ENCODE measurements at places on chromosomes 6 and 20.

GRCh38 chr6:1797801-1798200 is 188.1 kb downstream of the FOXC1 start:
- DNase-seq, result no peak

DNA sequence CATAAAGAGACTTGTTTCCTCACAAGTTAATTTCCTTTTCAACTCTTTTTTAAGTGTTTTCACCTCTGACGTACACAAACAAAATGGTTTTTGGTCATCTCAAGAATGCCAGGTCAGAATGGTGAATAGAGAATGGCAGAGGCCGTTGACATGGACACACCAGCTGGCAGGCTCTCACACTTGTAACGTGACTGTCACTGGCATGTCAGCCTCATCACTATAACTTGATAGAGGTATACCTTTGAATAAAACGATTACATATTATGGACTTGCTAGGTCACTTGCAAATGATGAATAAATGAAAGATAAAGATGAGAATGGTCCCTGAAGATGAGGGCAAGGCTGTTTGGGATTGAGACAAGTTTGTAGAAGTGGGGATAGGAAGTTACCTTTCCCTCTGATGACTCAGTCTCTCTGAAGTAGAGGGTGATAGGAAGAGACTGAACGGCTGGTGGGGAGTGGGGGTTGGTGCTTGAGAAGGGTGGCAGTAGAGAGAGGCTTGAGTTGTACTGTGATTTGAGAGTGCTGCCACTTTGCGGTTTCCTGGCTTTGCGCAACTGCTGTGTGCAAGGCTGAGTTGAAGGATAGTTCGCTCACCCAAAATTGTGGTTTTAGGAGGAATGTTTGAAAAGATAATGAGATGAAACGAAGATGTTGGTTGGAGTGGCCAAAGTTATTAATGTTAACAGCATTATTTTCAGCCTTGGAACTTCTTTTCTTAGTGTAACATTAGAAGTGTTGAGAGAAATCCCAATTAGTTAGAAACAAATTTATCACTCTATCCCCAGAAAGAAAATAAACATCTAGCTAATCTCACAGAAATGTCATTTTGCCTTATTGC is 30.3 kb downstream of the TBPL1 start:
- DNase-seq, result no peak

DNA sequence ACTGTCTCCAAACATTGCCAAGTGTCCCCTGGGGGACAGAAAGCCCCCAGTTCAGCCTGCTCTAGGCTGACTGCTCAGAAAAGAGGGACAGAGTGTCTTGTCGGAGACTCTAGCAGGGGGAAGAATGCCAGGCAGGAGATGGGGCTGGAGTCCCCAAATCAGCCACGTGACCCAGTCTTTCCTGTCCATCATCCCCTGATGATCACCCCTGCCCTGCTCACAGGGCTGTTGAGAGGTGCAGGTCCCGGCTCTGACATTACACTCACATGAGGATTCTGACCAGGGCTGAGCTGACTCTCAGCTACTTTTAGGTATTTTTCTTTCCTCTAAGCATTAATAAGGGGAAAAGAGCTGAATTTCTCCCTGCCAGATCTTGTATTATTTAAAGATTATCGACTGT is 115.8 kb downstream of the SULF2 start:
- DNase-seq, result no peak

- DNase-seq, result no peak
Observed at GRCh38 chr6:113401231-113401630, 455.9 kb upstream of the MARCKS start.

DNA sequence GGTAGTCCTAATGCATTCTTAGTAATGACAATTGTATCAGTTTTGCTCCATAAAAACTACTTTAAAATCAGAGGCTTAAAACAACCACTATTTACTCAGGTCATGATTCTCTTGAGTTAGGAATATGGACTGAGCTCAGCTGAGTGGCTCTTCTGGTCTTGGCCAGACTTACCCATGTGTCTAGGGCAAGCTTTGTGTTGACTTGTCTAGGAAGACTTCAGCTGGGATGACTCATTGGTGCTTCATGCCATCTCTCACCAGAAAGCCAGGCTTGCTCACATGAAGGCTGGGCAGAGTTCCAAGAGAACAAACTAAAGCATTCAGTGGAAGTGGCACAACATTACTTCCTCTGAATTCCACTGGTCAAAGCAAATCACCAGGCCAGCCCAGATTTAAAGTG is 155.3 kb downstream of the DHX35 start:
- DNase-seq, result no peak

DNA sequence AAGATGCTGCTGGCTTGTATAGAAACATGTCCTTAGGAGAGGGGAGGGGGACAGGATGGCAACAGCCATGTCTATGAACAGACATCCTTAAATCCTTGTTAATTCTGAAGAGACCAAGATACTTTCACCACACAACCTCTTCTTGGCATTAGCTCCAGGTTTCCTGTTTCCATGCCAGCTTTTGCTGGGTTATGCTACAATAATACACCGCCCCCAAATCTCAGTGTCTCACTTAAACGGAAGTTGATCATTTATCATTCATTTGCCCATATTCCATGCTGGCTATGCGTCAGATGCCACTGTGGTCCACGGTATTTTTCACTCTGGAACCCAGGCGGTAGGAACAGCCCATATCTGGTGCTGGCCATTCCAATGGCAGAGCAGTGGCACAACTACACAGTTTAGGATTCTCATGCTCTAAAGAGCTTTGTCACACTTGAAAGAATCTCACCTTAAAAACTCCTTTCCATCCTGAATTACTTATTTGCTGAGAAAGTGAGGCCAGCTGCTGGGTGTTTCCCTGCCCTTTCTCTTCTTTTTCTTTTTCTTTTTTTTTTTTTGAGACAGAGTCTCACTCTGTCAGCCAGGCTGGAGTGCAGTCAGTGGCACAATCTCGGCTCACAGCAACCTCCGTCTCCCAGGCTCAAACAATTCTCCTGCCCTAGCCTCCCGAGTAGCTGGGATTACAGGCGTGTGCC is 3.7 kb upstream of the RNASET2 start:
- no peak for DNase-seq

- DNase-seq, result no peak
Observed at GRCh38 chr6:170098428-170099170, 192.3 kb downstream of the DLL1 start.

DNA sequence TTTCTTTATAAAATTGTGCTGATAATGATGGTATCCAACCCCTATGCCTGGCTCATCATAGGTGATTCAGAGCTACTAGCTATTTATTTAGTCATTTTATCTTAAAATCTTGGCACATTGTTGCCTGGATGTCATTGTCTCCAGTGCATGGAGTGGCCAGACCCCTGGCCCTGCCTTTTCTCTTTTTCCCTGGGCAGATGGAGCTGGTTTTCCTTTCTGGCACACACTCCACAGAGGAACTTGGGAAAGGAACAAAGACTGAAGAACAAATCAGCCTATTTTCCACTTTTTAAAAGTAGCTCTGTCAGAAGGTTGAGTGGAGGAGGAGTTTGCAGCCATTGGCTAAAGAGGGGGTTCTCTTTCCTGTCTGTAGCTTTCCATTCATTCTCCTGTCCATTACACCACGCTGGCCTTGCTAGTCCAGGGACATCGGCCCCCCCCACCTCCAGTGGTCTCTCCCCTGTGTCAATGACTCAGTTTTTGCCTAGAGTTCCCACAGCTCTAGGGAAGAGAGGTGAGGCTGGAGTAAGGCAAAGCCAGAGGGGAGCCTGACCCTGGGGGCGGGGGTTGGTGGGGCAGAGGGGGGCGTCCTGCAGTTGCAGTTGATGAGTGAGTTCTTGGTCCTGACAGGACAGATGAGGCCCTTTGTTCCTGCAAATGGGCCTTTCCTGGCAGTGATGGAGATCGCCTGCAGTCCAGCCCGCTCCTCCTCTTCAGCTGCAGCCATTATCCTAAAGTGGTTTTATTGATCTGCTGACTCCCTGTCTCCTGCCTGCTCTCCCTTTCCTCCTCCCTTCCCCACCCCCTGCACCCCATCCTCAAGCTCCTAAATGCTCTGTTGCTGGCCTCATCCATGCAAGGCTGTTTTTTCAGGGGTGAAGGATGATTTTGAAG is 774.5 kb downstream of the DHX35 start:
- DNase-seq, result no peak

Measured in stimulated activated CD8-positive, alpha-beta memory T cell treated with anti-CD3 and anti-CD28 coated beads, Interleukin-4, amount 100 ng/mL, for 1 hour (primary cell).